ENCODE measurements at places on chromosomes 5 and 9. TPM values are rescaled to one million over a fixed set of nuclear protein-coding genes. Genes with fewer than 3 reads are reported as not detected.

STKLD1 gene
- 0.37 TPM for total RNA-seq

SLC4A9 gene
- total RNA-seq: 0.32 TPM

PCDHGB1 gene
- 2.1 TPM for total RNA-seq

TPPP gene
- total RNA-seq: 2.8 TPM

DNA sequence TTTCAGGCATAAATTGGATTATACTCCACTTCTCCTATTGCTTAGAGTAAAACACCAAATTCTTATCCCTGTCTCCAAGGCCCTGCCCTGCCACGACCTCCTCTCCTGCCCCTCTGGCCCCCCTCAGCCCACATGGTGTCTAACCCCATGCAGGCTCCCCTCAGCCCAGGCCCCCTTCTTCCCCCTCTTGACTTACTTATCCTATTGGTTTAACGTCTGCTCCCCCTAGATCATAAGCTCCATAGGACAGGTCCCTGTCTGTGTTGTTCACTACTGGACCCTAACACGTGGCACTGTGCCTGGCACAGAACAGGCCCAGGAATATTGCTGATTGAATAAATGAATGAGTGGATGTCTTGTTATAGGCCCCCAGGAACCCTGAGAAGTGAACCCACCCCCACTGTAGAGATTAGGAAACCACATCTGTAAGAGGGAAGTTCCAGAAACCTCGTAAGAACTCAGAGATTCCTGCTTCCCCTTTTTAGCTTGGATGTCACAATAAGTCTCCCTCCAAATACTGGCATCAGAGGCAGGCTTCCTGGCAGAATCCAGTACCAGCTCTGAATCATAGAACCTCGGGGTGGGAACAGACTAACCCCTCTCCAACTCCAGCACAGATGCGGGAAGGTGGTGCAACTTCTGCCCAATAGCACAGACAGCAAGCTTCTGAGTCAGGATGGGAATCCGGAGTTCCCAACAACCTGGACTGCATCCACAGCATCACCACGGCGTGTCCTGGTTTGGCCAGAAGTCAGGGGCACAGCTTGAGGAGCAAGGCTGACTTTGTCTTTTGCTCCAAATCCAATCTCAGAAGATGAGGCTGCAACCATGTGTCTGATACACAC, 31.5 kb downstream of the HRH2 start:
- no peak for DNase-seq

DNA sequence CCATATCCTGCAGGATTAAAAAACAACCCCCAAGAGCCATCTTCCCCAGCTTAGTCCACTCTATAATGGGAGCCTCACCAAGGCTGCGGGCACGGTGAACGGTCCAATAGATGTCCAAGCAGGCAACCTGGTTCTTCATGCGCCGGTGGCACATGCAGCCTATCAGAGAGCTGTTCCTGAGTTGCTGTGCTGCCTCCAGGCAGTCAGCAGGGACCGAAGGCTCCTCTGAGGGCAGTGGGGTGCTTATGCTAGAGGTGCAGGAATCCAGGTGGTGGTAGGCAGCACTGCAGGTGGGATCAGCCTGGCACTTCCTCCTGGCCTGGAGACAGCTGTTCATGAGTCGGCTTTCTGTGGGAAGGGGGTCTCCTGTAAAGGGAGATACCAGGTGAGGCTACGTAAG, 10.2 kb downstream of the GFRA3 start:
- DNase-seq: no peak

DNA sequence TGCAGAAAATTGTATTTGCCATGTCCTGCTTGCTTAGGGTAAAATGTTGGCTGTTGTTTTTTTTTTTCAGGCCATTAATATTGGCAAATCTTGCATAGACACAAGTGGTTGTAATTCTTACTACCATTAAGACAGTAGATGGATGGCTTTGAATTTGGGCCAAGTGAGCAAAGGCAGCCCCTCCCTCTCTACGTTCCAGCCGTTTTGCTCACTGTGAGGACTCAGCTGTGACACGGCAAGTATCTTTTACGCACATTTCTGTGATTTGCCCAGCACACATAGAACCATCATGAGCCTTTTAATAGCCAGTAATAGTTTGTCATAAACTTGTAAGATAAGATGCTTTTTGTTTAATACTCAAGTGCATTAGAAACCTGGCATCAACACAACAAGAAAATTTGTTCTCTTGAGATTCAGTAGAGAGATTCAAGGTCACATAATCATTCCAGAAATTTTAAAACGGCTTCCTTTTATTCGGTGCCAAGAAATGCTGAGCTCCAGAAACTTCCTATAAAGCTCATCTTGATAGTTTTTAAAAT, 205.2 kb upstream of the ADCY2 start:
- DNase-seq: no peak

DNA sequence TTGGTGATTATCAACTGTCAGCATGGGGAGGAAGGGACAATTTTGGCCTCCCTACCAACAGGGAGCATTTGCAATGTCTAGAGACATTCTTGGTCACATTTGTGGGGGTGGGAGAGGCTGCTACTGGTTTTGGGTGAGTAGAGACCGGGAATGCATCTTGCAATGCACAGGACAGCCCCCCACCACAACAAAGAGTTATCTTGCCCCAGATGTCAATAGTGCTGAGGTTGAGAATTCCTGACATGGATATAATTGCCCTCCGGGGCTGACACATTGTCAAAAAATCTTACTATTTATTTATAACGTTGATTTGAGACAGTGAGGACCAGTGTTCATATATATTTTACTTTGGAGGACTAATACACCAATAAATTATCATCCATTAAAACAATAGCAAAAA, 316.1 kb downstream of the PSAT1 start:
- DNase-seq: no peak

DNA sequence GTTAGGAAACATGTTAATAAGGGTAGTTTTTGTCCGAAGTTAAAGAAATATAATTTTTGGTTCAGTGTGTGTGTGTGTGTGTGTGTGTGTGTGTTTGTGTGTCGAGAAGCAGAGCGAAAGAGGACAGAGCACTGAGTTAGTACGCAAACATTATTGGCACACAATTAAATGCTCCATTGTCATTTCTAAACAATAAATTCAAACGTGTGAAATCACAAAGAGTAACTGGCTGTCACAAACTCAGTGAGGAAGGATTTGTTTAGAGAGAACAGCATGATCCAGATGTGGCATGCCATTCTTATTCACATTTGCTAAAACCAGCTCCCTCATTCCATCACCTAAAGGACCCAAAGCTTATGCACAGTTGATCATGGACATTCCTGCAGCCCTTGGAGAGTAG, 970.8 kb downstream of the DTWD2 start:
- DNase-seq: no peak

DNA sequence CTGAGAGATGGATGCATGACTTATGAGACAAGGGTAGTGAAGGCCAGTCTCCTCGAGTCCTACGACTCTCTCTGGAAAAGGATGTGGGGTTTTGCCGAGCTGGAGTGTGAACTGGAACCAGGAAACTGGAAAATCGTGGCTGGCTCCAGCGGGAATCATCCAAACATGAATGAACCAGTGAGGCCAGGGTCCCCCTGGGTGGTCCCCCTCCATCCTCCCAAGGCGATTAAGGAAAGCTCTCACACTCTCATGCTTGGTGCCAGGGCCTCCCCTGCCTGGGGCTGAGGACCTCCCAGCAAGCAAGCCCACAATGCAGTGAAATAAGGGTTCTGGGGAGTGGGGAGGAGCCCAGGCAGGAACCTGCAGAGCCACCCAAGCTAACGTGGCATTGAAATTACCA, 9.6 kb upstream of the AMBP start:
- no peak for DNase-seq

DNA sequence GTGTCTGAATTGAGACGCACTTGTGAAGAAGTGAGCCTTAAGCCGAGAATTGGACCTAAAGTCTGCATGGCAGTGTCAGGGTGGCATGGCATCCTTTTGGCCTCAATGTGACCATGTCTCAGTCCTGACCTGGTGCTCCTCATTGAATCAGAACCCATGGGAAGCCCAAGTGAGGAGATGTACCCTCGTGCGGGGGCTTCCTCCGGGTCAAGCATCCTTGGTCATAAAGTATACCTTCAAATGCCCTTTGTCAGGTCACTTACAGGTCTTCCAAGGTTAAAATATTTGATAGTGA, 202.2 kb downstream of the GADD45G start:
- DNase-seq: no peak

DNA sequence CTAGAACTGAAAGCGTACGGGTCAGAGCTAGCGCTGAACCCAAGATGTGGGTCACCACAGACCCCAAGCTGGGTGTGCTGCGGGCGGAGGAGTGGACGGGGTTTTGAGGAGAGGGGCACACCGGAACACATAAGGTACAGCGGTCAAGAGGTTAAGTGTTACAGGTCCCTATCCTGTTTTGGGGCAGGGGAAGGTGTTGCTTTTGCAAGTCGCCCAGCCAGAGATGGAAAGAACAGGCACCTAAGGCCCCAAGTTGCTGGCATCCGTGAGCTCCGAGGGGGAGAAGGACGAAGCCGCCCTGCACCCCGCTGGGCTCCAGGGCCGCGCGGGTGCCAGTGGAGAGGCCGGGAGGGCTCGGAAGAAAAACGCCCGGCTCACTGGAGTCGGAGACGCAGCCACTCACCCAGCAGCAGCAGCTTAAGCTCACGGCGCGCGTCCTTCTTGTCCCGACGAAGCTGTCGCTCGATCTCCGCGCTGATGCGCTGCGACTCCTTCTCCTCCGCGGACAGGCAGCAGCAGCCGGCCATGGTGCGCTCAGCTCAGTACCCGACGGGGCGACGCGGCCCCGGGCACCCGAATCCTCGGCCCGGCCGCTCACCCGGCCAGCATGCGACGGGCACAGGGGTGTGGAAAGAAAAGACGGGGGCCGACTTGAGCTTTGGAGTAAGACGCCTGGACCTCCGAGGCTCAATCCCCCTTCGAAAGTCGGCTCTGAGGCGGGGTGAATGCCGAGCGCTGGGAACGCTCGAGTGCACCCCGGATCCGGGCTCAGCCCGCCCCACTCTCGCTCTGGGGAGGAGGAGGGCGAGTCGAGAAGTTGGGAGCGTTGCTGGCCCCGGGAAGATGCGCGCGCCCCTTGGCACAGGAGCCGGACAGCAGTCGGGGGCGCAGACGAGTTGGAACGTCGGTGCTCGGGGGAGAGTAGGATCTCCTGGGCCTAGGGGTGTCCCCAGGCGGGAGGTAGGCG, 572 bp downstream of the GNA14 start:
- DNase-seq: peak; percentile 13

GRCh38 chr5:75536694-75537360, 25.1 kb downstream of the POLK start:
- DNase-seq: no peak

- DNase-seq: no peak
Measured at GRCh38 chr9:112890106-112891081, at the start of gene SLC46A2. SLC46A2 (minus strand) TSS chr9:112890876; CDS start chr9:112890681, 195 bp downstream.

DNA sequence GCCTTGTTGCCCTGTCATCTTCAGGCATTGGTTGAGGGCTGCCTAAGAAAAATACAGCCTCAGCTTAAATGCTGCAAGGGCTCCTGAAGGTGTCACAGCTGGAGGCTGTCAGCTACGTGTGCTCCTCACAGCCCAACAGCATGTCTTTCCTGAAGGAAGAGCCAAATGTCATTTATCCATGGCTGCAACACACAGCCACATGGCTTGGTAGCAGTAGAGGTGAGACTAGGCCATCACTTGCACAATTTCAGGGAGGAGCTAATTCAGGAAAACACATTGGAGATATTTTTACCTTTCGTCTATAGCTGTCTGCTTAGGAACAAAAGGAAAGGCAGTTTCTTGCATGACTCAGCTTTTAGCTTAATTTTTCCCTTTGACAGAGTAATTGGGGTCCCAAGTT, 260.7 kb downstream of the SYK start:
- no peak for DNase-seq

DNA sequence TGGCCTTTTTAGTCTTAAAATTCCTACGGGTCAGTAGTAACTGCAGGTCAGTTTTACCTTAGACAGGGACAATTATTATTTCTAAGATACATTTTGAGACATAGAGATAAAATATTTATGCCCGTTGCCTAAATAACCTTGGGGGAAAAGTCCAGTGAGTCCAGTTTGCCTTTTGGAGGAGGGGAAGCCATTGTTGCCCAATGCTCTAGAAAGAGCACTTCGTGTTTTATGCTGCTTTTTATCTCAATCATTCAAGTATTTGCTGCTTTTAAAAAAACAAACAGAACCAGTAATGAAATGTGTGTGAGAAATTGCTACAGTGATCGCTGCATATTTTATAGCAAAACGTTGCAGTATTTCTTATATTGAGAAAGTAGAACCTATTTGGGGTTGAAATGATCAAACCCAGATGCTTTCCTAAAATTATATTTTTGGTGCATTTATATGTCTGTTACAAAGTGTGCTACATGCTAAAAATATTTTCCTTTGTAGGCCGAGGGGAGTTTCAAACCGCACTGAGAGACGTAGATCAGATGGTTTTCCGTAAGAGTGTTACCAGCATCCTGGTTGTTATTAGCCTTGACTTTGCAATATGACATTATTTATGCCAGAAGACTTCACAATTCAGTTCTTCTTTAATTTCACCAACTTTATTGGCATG, 266.8 kb downstream of the AOPEP start:
- DNase-seq: no peak

GRCh38 chr5:173454736-173455598, 126.8 kb upstream of the STC2 start:
- no peak for DNase-seq

DNA sequence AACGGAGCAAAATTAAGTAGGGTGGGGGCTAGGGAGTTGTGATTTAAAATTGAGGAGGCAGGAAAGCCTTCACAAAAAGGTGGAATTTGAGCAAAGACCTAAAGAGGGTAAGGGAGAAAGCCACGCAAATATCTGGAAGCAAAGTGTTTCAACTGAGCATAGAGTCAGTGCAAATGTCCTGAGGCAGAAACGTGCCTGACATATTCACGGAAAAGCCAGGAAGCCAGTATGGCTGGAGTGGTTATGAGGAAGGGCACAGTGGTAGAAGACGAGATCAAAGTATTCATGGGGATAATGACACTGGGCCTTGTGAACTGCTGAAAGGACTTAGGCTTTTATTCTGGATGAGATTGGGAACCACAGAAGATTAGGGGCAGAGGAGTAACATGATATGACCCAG, 268.4 kb downstream of the MAN2A1 start:
- no peak for DNase-seq

- DNase-seq: no peak
Measured at GRCh38 chr5:147659166-147659929, 123.2 kb downstream of the JAKMIP2 start.

DNA sequence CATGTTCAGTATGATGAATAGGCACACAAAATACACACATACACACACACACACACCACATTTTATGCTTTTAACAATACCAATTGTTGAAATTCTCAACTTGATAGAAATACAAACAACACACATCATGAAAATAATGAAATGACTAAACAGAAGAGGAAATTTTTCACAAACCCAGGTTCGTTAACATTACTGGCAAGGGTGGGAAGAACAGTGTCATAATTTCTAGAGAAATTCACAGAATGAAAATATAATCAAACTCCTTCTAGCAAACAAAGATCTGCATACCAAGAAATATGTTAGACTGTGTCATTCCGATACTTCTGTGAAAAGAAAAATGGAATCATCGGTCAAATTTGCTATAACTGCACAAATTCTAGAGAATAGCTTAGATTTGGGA, 41.9 kb downstream of the ST8SIA4 start:
- DNase-seq: no peak
